Esophagus mucosa (tissue), 1 donor: ENCODE measurements at places on chromosomes 2 and 18.

- ATAC-seq, result no peak
Measured at GRCh38 chr2:226855787-226856186, 19.9 kb downstream of the RHBDD1 start.

- no peak for ATAC-seq
Measured at GRCh38 chr2:12806549-12807242, 90.0 kb downstream of the TRIB2 start.

- no peak for ATAC-seq
Measured at GRCh38 chr18:8402237-8402636, 207.0 kb upstream of the RAB12 start.

GRCh38 chr2:138780446-138780880 lies 273 bp upstream of the NXPH2 start:
- no peak for ATAC-seq

- no peak for ATAC-seq
Measured at GRCh38 chr2:207155516-207156444, 10.0 kb downstream of the KLF7 start.

- ATAC-seq, result no peak
Measured at GRCh38 chr2:58614219-58614618, 373.1 kb upstream of the FANCL start.

GRCh38 chr2:10316336-10316735 lies 13.6 kb downstream of the HPCAL1 start:
- no peak for ATAC-seq

DNA sequence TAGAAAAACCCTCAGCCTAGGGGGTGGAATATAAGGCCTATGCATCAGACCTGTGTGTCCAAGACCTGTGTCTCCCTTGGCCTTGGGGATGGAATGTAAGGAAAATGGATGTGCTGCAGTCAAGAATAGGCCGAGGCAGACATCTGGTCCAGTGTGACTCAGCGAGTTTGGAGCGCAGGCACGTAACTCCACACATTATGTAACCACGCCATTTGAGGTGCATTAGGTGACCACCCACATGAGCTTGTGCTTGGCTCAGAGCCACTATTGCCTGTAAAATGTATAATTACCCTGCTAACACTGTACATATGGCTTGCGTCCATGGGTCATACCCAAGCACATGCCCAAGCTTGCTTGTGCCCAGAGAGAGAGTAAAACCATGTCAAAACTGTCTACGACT lies 580.9 kb upstream of the HNMT start:
- ATAC-seq, result no peak

DNA sequence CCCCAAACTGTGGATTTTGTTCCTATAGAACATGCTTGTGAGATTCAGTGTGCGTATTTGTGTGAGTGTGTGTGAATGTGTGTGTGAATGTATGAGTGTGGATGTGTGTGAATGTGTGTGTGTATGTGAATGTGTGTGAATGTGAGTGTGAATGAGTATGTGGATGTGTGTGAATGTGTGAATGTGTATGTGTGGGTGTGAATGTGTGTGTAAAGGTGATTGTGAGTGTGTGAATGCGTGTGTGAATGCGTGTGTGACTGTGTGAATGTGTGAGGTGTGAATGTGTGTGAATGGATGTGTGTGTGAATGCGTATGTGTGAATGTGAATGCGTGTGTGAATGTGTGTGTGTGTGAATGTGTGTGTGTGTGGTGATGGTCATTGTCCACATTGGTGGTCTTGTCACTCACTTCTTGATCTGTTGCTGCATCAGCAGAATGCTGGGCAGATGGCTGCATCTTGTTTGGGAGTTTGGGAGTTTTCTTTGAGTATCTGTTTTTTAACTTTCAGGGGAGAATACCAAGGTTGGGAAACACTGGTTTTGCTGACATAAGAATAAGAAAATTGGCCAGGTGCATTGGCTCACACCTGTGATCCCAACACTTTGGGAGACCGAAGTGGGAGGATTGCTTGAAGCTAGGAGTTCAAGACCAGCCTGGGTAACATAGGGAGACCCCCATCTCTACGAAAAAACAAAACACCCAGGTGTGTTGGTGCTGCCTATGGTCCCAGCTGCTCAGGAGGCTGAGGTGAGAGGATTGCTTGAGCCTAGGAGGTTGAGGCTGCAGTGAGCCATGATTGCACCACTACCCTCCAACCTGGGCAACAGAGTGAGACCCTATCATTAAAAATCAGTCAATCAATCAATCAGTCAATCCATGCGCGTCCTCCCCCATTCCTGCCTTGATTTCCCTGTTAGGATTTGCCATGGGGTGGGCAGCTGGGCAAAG lies 18.2 kb downstream of the AGAP1 start:
- peak; percentile 3 for ATAC-seq

GRCh38 chr2:120486946-120487345 lies 141.0 kb downstream of the INHBB start:
- peak; percentile 52 for ATAC-seq

DNA sequence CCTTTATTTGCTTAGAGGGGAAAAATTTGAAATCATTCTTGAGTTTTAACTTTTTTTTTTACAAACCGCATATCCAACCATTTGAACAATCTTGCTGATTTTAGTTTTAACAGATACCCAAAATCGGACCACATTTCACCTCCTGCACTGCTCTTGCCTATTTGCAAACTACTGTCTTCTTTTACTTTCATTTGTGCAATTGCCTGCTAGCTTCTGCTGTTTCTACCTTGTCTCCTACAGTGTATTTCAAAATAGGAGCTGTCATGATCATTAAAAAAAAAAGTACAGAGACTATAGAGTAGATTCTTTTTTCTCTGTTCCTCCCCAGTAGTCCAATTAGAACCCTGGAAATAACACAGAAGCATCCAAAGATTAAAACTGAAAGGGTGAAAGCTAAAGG lies 1081.2 kb downstream of the SOCS6 start:
- ATAC-seq, result no peak

- no peak for ATAC-seq
Measured at GRCh38 chr2:179107737-179108136, 57.8 kb upstream of the CCDC141 start.

DNA sequence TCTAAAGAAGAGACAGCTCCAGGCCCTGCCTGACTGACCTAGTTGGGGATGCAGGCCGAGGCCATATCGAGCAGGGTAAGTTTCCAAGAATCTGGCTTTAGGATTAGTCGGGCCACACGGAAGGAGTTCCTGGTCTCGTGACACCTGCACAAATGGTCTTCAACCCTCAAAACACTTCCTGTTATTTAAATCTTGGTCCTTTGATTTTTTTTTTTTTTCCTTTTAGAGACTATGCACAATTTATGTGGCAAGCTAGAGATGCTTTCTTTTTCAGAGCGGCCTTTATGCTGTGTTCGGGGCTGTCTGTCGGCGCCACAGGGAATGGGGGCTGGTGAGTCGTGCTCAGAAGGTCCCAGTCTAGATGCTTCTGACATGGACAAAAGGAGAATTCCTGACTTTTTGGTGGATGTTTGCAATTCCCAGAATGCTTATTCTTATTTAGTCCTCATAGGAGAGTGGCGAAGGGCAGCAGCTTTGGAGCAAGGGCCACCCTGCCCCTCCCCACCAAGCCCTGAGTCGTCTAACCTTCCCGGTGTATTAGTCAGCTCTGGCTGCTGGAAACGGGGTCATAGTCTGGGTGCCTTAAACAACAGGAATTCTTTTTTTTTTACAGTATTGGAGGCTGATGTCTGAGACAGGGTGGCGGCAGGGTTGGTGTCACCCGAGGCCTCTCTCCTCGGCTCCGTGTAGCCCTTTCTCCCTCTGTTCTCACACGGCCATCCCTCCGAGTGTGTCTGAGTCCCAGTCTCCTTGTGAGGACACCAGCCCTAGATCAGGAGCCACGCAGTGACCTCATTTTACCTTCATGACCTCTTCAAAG lies 27.4 kb downstream of the HPCAL1 start:
- ATAC-seq, result no peak

- ATAC-seq, result no peak
Measured at GRCh38 chr2:31969178-31969577, 41.6 kb downstream of the MEMO1 start.

- ATAC-seq, result no peak
Measured at GRCh38 chr2:161613161-161613560, 11.1 kb upstream of the SLC4A10 start.

DNA sequence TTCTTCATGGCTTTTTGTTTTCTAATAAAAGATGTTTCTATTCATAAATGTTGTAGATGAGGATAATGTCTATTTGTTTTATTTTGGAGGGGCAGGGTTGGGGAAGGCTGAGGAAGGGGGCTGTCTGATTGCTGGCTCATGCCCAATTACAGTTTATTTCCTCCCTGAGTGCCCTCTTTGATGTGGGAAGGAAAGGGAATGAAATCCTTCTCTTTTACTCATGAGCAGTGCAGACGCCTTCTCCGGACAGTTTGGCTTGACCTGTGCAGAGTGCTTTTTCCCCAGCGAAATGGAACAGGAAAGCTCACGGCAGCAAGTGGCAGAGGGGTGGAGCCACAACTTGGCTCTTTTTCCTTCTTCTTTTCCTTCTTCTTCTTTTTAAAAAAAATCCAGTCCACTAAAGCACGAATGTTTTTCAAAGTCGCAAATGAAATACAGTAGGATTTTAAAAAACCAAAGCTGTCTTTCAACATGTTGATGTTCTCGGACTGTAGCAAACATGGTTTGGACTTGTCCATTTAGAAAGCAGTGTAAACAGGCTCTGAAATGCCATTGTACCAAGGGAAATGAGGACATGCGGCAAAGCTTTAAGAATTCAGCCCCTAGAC lies 34.5 kb downstream of the RAB31 start:
- ATAC-seq, result no peak

DNA sequence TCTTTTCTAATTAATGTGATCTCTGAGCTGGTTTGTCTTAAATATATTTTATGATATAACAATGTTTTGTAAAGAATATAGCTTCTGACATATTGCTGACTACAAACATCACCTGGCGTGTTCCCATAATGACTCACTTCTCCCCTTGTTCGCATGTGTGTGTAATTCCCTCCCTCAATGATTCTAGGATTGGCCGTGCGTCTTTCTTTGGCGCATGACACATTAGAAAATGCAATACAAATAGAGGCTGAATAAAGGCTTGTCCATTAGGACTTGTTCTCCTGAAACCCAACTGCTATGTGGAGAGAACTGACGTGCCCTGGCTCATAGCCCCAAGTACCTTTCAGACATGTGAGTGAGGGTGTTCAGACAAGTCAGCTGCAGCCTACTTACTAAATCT lies 159.7 kb upstream of the CDH20 start:
- ATAC-seq, result peak; percentile 72

DNA sequence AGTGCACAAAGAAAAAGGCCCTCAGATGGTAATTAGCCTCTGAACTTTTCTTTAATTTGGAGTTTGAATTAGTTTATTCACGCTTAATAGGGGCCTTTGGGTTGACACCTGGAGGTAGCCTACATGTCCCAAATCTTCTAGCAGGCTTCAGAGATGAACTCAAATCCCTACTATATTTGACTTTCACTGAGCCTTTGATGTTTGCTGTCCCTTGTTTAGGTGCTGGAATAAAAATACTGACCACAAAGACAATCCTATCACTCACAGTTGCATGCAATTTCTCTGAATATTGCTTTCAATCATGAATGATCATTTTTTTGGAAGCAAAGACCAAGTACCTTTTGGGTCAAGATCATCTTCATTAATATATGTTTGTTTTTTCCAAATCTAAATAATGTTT lies 564.0 kb upstream of the FANCL start:
- no peak for ATAC-seq

DNA sequence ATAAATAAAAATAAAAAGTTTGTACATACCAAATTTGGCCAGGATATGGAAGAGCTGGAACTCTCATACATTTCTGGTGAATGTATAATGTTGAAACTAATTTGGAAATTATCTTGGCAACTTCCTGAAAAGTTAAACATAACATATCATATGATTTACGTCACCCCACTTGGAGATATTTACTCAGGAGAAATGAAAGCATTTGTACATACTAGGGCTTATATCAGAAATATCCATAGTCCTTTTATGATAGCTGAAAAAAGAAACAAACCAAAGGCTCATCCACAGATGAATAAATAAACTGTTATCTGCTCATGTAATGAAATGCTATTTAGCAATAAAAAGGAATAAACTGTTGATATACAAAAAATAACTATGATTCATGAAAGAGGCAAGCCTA lies 318.2 kb upstream of the NRXN1 start:
- ATAC-seq, result no peak

GRCh38 chr18:49431165-49431962 lies 29.1 kb downstream of the DYM start:
- no peak for ATAC-seq

- no peak for ATAC-seq
Measured at GRCh38 chr2:196184921-196185320, 13.5 kb upstream of the STK17B start.

DNA sequence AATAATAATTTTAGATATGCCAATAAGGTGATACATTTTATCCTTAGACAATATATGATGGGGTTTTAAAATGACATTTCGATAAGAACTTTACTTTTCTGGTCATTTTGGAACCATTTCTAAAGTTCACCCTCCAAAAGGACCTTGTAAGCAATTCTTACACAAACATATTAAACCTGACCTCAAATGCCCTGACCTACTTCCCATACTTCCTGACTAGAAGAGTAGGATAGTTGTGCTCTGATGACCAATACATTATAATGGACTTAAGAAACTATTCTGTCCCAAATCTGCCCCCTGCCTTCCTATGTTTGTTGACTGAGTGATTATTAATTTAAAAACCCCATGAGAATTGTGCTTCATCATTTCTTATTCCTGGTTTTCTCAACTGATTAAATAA lies 24.6 kb downstream of the GCA start:
- no peak for ATAC-seq

DNA sequence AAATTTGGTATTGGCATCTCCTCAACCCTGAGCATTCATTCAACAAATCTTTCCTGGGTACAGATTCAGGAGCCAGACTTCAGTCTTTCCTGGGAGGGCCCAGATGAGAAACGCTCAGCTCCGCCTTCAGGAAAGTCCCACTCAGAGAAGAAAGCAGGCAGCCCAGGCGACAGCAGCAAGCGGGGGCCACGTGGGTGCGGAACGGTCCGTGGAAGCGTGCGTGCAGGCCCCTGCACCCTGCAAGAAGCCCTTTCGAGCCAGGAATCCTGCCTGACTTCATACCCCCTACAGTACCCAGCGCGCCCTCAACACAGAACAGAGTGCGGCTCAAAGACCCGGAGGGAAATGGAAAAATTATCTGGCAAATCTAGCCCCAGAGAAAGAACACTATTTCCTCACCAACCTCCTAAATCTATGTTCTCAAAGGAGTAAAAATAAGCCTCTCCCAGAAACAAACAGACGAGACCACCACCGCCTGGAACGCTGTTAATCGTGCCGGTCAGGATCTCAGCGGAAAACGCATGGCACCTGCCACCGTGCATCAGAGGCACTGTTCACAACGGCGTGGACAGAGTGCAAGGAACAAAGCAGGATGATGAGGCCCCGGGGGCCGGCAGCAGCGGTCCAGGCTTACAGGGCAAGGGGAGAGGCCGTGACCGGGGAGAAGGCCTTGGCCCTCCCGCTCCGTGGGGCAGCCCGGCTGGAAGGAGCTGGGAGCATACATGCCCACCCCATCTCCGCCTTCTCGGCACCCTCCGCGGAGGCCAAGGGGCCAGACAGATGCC lies 318.3 kb downstream of the EIPR1 start:
- no peak for ATAC-seq

DNA sequence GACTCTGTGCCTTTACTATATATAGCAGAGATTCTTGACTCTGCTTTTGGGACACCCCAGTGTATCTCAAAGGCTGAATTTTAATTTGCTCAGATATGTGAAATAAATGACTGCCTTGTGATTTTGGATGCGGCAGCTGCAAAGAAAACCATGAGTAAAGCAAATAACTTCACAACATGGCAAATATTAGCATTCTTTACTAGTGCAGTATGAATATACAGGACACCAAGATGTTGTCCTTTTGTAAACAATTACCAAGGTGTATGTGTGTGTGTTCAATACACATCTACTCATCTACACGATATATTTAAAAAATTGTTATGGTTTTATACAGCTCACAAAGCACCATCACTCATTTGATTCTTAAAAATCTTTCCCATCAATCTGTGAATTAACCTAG lies 70.6 kb upstream of the TCF4 start:
- ATAC-seq, result no peak
